Left kidney (tissue), 8 donors: ENCODE measurements at places on chromosomes 5 and 9. TPM values are rescaled to one million over a fixed set of nuclear protein-coding genes. Genes with fewer than 3 reads are reported as not detected.

The IPO11 gene
- 37.8 TPM for polyA plus RNA-seq

The GAPT gene
- 0.55 TPM for polyA plus RNA-seq

DNA sequence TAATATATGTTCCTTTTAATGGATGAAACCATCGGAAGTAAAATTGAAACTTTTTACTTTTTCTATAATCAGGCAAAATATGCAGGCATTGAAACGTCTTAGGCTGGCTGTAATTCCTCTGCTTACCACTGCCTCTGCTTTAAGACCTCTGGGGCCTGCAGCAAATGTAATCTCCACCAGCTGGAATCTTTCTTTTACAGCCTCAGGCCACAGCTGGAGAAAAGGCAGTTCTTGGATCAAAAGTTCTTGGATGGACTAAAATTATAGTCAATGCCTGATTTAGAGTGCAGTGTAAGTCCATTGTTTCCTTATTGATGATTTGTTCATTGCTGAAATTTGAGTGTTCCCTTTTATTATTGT, 396.7 kb downstream of the KCTD16 start:
- no peak for DNase-seq

DNA sequence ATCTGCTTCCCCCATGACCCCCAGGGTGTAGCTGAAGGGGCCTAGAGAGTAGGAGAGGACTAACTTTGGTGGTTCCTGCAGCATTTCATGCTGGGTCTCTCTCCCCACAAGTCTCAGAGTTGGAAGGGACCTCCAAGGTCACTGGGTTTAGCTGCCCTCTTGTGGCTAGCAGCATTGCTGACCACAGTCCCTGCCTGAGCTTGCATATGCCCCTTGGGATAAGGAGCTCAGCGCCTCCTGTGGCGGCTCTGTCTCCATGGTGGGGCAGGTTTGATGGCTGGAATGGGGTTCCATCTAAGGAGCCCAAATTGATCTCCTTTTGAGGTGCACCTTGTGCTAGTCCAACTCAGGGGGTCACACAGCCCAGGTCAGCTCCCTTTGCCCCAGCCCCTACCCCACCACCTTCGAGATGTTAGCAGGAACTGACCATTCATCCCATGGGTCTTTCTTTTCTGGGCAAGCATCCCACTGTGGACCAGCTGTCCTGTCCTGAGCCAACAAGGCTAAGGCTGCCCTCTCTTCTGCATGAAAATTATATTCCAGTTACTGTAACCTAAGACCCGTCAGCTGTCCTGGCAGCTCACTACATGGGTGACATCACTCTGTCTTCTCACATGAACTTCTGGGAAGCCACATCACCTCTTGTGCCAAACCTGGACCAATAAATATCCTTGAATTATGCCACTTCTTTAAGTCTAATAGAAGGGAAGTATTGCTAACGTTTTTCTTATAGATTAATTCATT, 196.2 kb downstream of the HSPA4 start:
- peak; percentile 26 for DNase-seq

DNA sequence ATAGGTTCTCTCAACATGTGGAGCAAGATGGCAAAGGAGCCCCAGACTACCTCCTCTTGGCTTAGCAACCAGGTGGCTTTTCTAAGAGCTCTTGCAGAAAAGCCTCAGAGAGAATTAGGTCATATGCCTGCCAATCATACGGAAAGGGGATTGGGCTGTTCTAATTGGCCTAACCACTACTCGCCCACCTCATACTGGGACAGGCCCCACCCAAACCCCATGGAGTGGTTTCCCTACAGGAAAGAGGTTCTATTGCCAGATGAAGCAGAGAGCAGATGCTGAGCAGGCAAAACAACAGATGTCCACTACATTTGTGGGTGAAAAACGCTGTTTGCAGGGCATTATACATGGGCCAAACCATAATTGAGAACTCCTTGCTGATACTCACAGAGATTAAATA, 29.0 kb downstream of the ABLIM3 start:
- no peak for DNase-seq
